GM23338 (cell line): ENCODE measurements at places on chromosomes 5 and 9.

DNA sequence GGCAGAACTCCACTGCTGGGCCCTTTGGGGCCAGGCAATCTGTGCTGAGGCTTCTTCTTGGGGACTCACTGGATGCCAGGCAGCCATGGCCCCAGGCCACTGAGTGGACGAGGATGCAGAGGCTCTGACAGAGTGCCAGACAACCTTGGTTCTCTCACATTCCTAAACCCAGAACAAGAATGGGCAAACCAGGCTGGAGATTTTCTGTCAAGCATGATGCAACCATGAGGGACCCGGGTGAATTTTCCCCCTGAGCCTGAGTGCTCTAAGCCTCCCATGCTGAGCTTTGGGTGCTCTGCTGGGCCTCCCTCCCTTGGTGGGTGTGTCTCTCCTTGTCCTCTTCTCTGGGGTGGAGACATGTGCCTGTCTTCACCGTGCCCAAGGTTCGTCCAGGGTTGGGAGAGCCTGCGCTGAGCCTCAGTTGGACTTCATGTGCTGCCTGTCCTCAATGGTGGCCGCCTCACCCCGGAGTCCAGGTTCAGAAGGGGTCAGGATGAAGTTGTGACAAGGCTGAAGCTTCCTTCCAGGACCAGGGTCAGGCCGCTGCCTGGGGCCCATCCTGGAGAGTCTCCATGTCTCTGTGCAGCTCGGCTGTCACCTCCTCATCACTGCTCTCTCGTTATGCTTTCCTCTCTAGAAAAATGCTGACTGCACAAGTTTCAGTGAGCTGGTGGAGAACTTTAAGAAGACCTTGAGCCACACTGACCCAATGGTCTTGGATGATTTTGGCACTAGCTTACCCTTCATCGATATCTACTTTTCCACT is 24.1 kb downstream of the PITX1 start:
- no peak for DNase-seq

DNA sequence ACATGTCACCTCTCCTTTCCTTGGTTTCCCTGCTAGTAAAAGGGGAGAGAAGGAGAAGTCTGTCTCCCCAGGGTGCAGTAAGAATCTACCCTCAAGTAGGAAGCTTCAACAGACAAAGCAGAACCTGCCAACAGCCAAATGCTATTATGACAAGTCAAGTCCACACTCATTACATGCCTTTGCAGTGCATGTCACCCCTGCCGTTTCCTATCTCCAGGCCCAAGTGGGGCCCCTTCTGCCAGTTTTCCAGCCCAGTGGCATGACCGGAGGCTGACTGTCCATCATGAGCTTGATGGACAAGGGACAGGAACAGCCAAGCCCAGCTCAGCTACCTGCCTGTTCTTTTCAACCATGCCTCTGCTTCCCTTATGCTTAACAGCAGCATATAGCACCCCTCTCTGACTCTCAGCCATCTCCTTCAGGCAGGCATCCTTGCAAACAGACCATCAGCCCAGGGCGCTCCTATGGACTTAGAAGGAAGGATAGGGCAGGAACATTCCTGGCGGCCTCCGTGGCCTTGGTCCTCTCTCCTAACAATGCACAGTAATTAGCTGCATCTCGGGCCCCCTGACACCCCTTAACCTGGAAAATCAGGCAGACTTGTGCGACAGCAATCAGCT is 107.2 kb upstream of the RAD23B start:
- DNase-seq, result peak; percentile 6

- no peak for DNase-seq
These were observed 61.4 kb upstream of the RANBP6 start for GRCh38 chr9:6076851-6077250.

GRCh38 chr5:107615299-107615817 is 55.4 kb downstream of the EFNA5 start:
- DNase-seq, result no peak

DNA sequence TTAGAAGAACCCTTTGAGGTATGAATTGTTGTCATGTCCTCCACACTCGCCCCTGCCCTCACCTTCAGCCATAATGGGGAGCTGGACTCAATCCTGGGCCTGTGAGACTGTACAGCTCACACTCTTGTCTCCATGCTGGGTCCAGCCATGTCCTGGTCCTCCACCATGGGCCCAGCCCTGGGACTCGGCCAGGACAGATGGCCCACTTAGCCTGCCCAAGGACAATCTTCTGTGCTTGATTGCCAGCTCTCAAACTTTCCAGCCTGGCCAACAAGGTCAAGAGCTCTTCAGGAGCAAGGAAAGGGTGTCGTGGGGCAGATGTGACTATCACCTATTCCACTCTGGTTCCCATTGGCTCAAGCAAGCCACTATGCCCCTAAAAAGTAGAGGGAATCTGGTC is 90.8 kb downstream of the HRH2 start:
- no peak for DNase-seq

DNA sequence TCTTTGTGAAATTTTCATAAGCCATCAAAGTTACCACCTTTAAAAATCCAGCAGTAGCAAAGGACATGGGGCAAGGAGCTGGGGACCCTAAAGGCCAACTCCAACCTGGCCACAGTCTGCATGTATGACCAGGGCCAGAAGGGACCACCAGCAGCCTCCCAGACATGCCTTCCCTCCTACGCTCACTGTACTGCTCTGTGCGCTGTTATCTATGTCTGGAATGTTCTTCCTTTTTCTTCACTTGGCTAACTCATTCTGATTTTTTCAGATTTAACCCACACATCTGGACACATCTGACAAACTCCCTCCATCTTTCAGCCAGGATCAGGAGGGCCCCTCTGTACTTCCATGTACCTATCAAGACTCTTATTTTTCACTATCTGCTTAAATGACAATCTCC is 47.6 kb upstream of the TRAF1 start:
- DNase-seq, result no peak

DNA sequence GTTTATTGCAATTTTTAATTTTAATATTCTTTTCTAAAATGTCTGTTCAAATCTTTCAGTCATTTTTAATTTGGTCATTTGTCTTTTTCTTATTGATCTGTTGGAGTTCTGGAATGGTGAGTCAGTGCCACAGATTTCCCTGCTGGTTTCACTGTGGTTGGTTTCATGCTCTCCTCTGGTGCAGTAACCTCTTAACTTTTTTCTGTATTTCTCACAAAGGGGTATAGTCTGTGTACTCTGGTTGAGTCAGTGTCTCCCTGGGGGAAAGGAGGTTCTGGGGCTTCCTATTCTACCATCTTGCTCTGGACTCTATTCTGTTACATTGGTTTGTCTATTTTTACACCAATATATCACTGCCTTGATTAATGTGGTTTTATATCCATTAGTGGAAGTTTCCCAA is 178.8 kb downstream of the CSNK1G3 start:
- DNase-seq, result no peak

GRCh38 chr9:87763286-87763685 is 37.4 kb downstream of the CTSL start:
- DNase-seq, result no peak

- no peak for DNase-seq
These were observed 353.6 kb upstream of the RGMB start for GRCh38 chr5:98419825-98420224.

GRCh38 chr5:148687427-148687826 is 33.1 kb upstream of the HTR4 start:
- peak; percentile 80 for DNase-seq

DNA sequence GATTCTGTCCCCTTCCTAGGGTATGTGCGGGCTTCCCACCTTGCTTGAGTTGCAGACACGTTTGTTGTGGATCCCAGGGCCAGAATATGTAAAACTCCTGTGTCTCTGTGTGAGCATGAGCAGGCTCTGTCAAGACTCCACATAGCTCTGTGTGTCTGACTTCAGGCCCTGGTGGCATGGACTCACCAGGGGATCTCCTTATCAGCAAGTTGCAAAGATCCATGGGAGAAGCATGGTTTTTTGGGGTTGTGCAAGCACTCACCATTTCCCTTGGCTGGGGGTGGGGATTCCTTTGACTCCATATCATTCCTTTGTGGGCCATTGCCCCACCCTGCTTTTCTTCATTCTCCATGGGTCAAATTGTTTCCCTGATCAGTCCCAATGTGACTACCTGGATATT is 205.6 kb downstream of the TUSC1 start:
- DNase-seq, result no peak

DNA sequence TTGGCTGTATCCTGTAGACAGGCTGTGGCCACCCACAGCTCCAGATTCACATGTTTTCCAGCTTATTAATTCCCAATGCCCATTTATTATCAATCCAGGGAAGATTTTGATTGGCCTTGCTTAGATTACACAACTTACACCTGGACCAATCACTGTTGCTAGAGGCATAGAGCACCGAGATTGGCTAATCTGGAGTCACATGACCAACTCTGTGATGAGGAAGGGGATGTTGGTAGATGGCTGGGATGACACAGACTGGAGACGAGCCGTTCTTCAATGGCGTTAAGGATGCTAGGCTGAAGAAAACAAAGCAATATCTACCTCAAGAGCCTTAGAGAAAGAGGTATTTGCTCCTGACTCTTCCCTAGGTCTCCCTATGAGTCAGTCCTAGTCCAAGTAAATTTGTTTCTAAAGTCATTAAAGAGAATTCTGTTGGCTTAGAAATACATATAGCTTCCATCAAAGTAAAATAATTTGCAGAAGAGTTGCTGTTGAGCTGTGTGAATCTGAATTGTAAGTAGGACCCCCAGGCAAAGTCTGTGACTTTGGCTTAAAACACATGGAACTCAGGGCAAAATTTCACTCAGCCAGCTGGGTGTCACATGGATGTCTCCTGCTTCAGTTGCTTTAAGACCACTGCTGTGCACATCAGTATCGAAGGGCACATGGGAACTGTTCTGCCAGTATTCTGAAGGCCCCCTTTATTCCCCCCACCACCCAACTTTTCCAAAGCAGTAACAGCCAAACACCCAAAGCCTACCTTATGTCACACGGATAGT is 326.4 kb upstream of the KLF4 start:
- DNase-seq, result no peak

- no peak for DNase-seq
These were observed 4.4 kb upstream of the SLC4A9 start for GRCh38 chr5:140355546-140355945.

DNA sequence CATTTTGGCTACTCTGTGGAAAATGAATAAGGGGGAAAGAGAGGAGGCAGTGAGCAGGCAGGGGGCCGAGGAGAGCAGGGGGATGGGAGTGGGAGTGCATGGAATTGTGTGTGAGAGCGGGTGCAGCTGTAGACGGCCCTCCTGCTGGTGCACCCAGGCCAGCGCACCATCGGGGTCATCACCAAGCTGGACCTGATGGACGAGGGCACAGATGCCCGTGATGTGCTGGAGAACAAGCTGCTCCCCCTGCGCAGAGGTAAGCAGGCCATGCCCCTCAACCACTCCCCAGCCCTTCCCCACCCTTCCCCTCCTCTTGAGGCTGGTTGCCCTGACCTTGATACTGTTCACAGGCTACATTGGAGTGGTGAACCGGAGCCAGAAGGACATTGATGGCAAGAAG is 16.7 kb downstream of the DNM1 start:
- DNase-seq, result no peak

DNA sequence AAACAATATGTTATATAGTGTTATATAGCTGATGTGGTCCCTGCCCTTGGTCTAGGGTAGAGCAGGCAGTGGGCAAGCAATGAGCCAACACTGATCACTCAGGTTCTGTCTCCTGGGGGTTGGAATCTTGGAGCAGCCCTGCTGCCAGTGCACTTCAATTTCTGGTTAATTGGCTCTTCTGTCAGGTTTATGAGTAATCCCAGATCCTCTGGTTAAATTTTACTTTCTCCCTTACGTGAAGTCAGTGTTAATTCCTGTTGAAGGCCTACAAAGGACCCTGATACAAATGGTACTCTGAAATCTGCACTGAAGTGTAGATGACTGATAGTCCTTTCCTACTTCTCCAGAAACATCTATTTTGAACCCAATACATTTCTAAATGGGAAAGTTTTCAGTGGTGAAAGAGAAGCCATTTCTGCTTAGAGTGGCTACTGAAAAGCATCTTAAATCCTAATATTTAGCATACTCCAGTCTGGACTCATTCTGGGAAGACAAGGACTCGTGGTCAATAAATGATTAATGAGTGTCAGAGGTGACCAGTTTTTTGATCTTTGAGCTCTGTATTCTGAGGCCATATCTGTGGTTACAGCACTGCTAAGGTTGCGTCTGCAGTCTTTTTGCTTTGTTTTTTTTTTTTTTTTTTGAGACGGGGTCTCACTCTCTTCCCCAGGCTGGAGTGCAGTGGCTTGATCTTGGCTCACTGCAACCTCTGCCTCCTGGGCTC is 442.4 kb downstream of the KIF4B start:
- DNase-seq, result no peak

DNA sequence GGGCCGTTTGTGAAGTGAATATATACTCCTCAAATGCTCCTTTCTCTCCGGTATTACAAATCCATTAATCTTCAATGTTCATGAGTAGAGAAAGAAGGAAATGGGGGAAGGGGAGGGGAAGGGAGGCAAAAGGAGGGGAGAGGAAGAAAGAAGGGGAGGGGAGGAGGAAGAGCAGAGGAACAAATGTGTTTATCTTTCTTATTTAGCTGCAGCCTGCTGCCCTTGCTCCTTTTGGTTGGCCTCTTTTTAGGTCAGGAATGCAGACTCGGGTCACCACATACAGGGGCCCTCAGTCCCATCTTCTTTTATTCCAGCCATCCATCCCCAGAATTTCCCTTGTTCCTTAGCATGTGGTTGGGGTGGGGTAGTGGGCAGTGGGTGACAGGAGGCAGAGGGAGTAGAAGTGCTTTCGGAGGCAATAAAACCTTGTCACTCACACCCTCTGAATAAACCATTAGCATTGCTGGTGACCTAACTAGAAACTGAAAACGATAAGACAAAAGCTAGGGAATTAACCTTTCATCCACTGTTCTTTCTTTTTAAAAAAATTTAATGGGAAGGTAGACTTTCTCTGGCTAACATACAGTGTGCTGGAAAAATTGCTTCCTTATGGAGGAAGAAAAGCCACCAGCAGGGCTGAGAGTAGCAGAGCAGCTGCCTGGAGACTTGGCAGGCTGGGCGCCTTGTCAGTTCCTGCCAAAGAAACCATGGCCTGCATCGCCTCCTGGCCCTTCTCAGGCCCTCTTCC is 16.8 kb upstream of the PRLR start:
- DNase-seq, result no peak

GRCh38 chr9:127154390-127155191 is 32.2 kb upstream of the ANGPTL2 start:
- no peak for DNase-seq

GRCh38 chr5:180637962-180638680 is 11.3 kb downstream of the FLT4 start:
- DNase-seq, result no peak

DNA sequence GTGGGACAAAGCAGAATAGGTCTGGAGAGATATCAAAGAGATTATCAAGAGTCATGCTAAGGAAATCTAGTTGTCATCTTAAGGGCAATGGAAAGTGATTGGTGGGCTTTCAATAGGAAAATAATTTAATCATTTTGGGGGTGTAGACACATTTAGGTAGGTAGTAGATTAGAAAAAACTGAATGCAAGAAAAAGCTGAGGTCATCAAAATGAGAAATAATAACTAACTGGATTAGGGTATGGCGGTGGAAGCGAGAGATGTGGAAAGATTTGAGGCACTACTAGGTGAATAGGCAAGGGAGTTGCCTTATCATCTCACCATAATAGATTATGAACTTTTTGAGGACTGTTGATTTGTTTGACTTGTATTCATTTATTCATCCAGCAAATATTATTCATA is 393.2 kb upstream of the ZNF608 start:
- no peak for DNase-seq

- DNase-seq, result no peak
These were observed 78.1 kb upstream of the DAP start for GRCh38 chr5:10839118-10839517.

GRCh38 chr9:106708475-106709146 is 154.4 kb upstream of the ZNF462 start:
- DNase-seq, result no peak

- no peak for DNase-seq
These were observed 22.8 kb upstream of the PANK3 start for GRCh38 chr5:168601972-168602371.

GRCh38 chr5:150559701-150560100 is 51.8 kb downstream of the NDST1 start:
- DNase-seq, result no peak
